ENCODE measurements at places on chromosomes 11 and 22.

GRCh38 chr11:7530013-7530640 lies 16.3 kb downstream of the PPFIBP2 start:
- no peak for DNase-seq

DNA sequence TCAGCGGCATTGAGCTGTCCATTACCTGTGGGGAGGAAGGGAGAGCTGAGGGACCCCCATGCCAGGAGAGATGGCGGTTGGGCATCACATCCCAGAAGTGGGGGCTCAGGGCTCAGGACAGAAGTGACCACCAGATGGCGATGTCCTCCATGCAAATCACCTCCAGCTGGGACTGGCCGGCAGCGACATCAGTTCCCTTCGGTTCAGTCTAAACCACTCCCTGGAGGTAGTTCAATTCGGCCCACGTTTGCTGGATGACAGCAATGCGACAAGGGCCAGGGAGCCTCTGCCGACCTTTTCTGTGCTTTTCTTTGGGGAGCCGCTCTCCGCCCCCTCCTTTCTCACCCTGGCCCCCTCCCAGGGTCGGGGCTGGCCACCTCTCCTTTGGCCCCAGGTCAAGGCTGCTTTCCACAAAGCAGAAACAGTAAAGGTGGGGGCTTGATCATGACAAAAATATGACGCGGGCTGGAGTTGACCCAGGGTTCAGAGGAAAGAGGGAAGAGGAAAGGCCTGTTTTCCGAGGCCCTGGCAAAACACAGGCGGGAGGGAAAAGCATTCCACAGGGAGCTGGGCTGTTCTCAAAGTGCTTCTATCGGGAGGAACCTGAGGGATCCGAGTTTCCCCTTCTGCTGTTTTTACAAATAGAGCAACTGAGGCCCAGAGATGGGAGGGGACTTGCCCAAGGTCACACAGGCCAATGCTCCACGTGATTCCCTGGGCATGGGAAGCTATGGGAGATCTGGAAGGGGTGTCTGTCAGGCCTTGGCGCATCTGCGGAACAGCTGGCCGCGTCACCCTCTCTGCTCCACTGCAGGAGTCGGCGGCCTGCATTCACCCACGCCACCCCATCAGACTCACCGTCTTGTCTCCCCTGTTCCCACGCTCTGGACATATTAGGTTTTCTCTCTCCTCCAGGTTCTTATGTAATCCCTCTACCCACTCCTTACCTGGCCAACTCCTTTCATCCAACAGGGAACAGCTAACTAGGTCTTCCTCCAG lies 54.7 kb downstream of the FBXO7 start:
- no peak for DNase-seq

- DNase-seq, result no peak
Measured at GRCh38 chr11:34274712-34275398, 83.0 kb downstream of the ABTB2 start.

- no peak for DNase-seq
Measured at GRCh38 chr11:58992489-58992888, 53.2 kb downstream of the GLYATL1 start.

- DNase-seq, result no peak
Measured at GRCh38 chr11:11467312-11467711, 114.3 kb upstream of the CSNK2A3 start.

- DNase-seq, result no peak
Measured at GRCh38 chr11:110297726-110298300, 1.4 kb upstream of the RDX start.

- DNase-seq, result no peak
Measured at GRCh38 chr11:59273373-59273841, 60.7 kb upstream of the MPEG1 start.

DNA sequence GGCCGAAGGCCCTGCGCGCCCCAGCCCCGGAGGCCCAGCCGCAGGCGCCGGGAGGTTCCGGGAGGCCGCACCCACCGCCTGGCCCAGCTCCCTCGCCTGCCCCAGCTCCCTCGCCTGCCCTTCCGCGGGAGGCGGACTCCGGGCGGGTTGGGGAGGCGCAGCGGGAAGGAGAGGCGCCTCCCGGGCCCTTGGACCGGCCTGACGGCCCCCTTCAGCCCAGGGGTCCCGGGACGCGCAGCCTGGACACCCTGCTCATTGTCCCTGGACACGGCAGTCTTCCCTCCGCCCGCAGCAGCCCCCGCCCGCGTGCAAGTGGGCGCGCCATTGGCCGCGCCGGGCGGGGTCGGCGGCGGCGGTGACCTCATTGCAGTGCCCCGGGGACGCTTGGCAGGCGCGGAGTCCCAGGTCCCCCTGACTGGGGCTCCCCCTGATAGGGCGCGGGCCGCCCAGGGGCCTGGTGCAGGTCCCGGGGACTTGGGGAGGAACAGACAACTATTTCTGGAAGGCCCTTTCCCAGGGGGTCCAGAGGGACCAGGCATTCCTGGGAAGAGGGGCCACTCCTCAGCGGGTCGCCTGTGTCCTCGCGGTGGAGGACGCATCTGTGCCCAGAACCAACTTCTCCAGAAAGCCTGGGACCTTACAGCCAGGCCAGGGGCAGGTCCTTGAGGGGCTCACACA lies 501 bp downstream of the CD151 start:
- DNase-seq, result no peak

- no peak for DNase-seq
Measured at GRCh38 chr22:43381693-43382092, 30.1 kb upstream of the MPPED1 start.

GRCh38 chr11:70742553-70743291 lies 344.4 kb downstream of the CTTN start:
- DNase-seq, result no peak

All from NCI-H187 treated with DMSO at 0.1 percent for 48 hours (cell line).